Globus pallidus (tissue), 1 donor: ENCODE measurements at places on chromosomes 1 and 21.

- no peak for DNase-seq
Measured at GRCh38 chr1:109498161-109498801, 4.4 kb downstream of the CYB561D1 start.

DNA sequence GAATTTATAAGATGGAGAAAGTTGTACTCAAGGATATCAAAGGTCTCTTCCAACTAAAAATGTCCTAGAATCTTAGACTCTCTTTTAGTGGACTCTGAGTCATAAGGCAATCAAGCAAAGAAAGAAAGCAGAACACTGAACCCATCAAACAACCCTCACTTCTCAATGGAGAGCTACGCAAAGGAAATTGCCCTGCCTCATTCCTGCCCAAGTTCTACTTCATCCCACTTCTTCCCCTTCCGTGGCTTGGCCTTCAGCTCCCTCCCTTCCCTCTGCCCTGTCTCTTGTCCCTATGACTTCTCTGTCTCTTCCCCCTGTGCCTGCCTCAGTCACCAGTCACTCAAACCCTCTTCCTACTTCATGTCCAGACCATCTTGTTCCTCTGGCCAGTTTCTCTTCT lies 58.5 kb downstream of the RIMS3 start:
- no peak for DNase-seq

DNA sequence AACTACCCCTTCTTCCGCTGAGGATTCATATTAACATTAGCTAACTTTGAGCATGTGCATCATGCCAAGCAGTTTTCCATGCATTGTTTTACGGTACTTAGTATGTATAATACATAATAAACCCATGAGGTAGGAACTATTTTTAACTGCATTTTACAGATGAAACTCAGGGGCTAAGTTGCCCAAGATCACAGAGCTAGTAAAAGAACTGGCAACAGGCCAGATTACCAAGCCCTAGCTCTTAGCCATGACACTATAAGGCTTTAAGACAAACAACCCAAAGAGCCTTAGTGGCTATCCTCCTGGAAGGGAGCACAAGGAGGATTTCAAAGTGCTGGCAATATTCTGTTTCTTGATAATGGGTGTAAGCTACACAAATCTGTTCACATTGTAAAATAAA lies 6.1 kb downstream of the AK2 start:
- DNase-seq: no peak

DNA sequence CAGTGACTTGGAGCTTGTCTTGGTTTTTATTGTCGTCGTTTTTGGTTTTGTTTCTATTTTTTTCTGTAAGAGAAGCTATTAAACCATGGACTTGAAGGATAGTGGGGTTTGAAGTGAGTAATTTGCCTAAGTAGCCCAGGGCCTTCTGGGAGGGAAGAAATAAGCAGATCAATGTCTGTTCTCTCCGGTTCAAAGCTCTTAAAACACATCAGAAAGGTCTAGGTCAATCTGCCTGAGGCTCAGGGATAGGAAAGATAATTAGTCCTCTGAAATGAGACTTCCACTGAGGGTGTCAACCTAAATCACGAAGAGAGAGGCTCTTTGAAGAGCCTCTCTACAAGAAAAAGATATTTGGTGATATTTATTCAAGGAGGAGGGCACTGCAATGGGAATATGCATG lies 178.0 kb downstream of the MATN1 start:
- no peak for DNase-seq

DNA sequence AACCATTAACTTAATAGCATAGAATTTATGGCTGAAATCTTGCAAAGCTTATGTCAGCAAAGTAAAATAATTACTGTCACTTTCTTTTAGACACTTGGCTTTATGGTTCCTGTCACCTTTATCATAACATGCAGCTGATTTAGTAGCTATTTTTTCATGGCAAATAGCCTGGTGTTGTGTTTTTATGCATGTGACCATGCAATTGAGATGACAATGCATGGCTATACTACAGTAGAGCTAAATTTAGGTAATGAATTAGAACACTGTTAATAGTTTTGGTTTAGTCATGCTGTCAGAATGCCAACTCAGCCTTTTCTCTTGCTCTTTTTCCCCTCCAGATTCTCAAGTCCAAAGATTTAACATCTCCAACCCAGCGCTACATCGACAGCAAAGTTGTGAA lies 88.6 kb downstream of the TGFB2 start:
- DNase-seq: no peak

DNA sequence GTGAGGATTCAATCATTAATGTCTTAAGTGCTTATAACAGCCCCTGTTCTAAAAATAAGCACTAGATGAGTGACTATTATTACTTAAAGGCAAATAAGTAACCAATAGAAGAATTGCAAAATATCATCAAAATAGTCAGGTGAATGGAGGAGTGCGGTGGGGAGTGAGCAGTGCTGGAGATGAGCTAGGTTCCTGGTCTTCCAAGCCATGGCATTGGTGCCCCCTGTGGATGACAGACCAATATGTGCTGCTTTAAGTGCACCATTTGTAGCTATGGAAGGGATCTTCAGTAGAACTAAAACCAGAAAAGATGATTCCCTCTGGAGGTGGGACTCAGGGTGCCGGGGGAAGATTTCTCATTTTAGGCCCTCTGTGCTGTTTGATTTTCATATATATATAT lies 46.1 kb upstream of the SLC30A1 start:
- DNase-seq: no peak

DNA sequence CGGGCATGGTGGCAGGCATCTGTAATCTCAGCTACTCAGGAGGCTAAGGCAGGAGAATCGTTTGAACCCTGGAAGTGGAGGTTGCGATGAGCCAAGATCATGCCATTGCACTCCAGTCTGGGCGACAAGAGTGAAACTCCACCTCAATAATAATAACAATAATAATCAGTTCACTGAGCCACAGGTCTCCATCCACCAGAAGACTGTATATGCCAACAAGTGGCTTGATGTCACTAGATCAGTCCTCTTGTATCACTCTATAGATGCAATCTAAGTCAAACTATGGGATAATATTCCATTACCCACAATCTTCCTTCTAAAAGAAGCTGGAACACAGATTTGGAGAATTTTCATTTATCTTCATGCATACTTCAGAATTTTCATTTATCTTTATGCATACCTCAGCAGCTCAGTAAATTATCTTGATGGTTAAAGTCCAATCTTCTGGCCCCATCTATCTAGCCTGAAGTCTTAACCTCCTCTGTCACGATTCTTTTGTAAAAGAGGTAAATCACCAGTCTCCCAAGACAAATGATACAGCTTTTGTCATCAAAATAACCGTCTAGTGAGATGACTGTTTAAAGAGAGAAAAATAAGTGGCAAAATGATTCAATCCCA lies 61.8 kb downstream of the PUM1 start:
- no peak for DNase-seq

DNA sequence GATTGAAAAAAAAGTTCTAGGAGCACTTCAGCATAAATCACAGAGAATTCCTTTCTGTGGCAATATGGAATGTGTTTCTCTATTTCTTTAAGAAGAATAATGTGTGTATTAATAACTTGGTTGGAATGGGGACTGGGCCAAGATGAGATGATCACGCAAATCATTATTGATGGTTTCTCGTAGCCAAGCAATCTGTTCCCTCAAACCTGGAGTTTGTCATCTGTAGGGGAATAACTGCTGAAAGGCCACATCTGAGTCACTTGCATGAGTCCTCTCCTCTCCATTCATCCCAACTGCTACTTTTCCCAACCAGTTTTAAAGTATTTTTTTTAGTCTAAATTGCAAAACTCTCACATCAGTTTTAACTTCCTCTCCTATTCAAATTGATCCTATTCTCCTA lies 480.4 kb downstream of the PLPP3 start:
- DNase-seq: no peak

DNA sequence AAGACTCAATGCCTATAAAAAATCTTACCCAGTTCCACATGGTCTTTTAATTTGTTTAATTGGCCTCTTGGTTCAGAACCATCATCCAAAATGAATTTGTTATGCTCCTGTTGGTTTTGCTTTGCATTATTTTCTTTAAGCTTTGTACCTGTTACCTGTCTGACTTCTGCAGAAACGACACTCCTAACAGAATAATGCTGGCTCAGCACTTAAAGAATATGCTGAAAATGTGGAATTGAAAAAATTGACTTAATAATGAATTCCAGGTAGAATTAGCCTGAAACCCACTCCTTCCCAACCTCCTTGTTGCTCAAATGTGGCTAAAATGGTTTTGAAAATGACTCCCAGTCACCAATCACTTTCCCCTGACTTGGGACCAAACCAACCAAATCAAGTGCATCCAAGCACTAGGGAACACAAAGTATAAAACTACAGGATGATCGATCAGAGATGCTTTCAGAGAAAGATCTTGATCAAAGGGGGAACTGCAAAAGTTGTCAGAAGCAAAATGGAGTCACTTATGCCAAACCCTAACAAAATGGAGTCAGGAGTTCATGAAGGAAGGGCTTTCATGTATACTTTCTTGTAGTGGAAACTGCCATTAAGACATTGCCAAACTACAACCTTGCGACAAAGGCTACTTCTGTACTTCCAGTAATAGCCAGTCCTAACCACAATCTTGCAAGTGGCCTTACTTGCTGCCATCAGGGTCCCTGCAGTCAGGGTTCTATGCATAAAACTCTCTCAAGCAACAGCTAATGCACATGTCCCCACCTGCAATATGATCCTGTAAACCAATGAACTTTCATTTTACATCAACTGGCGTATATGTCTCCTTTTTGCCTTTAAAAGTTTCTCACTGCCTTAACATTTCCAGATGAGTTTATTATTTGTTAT lies 5.4 kb downstream of the GBP7 start:
- DNase-seq: no peak

DNA sequence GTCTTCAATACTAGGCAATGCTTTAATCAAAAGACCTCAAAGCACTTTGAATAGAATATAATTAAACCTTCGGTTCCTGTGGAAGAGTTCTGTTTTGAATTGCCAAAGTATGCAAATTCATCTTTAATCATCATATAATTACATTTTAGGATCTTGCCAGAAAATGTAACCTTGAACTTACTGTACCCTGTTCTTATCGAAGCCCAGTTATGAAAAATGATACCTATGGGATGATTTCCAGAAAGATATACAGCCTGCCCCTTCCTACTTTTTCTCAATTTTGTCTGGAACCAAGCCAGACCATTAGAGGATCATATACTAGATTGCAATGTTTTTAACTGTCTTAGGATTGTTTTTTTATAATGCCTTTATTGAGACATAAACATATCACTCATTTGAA lies 34.0 kb upstream of the ZNF281 start:
- no peak for DNase-seq

GRCh38 chr1:202233171-202233570 lies 39.6 kb downstream of the LGR6 start:
- no peak for DNase-seq

DNA sequence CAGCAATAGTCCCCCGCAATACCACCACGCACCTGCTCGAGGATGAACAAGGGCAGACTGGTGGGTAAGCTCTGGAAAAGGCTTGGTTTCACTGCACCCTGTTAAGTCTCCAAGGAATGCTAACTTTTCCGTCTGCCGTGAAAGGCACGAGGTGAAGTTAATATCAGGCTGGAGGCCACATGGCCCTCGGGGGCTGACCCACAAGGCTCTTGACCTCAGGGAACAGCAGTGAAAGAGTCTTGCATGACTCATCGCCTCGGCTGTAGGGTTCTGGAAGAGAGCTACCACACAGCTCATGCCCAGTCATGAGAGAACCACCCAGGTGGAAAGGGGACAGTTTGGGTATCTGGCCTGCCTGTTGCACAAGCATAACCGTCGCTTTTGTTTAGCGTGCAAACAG lies 24.7 kb downstream of the SCCPDH start:
- no peak for DNase-seq

DNA sequence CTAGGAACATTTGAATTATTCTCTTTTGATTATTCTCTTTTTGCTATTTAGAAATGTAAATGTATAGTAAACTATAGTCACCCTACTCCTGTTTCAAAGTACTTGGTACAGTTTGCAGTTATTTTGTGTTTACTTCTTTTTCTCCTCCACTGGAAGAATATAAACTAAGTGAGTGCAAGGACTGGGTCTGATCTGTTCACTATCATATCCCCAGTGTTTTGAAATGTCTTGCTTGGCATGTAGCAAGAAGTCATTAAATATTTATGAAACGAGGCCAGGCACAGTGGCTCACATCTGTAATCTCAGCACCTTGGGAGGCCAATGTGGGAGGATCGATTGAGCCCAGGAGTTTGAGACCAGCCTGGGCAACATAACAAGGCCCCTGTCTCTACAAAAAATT lies 35.8 kb upstream of the PODN start:
- DNase-seq: no peak

GRCh38 chr1:233230011-233230410 lies 65.5 kb downstream of the PCNX2 start:
- DNase-seq: no peak

DNA sequence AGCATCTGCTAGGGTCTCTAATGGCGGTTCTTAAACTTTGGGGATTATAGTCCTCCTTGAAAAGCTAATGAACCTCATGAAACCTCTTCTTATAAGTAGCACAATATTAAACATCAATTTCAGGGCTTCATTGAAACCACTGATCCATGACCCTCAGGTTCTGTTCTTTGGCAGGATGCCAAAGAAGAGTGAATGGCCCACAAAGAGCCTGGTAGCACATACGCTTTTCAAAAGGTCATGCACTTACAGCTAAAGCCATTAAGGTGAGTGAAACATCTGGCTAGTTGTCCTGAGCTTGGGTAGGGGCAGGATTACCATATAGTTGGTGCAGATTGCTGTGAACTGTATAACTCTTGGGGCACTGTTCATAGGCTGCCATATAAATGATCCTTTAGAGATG lies 42.3 kb downstream of the MDM4 start:
- DNase-seq: no peak

- no peak for DNase-seq
Measured at GRCh38 chr1:10324627-10325026, 74.2 kb upstream of the PGD start.

- no peak for DNase-seq
Measured at GRCh38 chr1:241532864-241533263, 686 bp downstream of the KMO start.

DNA sequence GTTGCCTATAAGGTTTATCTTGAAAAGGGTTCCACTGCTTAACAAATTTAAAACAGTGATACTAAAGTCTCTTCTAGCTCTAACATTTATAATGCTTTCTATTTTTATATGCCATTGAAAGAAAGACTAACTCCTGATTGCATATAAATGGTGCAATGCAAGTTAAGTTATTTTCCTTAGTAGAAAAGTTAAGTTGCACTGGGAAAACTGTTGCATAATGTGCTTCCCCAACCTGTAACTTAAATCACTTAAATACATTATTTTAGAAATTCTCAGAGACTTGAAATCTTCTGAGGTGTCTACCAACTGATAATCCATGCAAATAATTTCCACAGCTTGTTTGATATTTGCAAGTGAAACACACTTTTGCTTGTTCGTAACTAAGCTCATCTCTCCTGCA lies 175.0 kb upstream of the HMCN1 start:
- DNase-seq: no peak
